ENCODE measurements at places on chromosomes 12 and 14.

GRCh38 chr12:131112021-131112420, 158.3 kb downstream of the ADGRD1 start:
- DNase-seq, result no peak

DNA sequence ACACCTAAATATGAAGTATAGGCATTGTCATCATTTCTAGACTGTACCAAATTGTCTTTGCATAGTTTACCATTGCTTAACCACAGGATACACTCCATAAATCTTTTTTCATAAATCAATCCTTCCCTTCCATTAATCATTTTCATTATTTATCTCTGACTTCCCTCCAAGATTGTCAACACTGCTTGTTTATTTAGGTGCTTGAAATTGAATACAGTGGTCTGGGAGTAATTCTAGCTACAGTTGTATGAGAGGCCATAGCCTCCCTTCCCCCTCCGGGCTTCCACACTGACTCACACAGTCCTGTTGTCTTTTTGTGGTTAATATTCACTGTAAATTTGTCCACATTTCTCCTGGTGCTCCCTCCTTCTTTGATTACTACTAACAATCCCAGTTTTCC, 114.2 kb upstream of the ARID2 start:
- DNase-seq, result peak; percentile 53

DNA sequence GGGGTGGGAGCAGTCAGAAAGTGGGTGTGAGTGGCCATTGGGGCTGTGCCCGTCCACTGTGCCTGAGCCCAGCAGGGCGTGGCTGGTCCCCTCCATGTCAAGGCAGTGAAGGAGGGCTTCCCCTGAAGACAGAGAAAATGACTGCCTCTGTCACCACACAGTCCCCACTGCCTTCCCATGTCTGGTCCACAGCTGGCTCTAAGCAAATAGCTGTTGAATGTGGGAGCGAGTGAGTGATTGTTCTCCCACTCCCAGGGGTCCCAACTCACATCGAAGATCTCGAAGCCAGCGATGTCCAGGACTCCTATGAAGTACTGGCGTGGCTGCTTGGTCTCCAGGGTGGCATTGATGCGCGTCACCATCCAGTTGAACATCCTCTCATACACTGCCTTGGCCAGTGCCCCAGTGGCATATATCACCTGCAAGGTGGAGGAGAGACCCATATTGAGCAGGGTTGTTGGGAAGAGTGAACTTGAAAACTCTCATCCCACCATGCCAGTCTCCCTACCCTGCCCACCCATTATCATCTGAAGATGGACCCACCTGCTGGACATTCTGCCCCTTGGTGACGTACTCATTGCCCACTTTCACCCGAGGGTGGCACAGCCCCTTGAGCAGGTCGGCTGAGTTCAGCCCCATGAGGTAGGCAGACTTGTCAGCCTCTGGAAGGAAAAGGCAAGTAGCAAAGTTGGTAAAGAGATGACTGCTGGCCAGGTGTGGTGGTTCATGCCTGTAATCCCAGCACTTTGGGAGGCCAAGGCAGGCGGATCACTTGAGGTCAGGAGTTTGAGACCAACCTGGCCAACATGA, 6.6 kb downstream of the MYH7 start:
- DNase-seq, result no peak

GRCh38 chr12:110312581-110313360, 31.7 kb downstream of the ATP2A2 start:
- DNase-seq, result no peak

- no peak for DNase-seq
These were observed 25.5 kb upstream of the KCNJ8 start for GRCh38 chr12:21800011-21800410.

DNA sequence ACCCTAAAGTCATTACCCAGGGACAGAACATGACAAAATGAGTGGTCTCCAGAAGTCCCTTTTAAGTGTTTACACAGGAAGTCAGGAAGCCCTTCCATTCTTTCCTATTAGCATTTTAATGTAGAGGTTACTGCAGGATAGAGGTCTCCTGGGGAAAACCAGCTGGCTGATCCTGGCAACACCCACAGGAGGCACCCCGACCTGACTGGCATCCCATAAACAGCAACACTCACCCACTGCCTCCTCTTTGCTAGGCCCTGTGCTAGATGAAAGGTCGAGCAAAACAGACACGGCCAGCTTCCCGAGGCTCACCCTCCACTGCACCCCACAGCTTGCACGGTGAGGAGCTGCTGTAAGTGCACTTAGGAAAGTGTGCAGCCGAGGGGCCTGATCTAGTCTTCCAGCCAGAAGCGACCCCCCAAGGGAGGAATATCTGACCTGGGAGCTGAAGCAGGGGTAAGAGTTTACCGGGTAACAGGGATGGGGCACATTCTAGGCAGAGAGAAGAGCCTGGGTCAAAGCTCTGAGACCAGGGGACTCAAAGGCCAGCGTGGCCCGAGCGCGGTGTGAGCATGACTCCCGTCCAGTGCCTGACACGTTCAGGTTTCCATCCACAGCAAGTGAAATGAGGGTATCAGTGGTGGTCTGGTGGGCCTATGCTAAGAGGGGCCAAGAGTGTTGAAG, 9.0 kb downstream of the DAZAP2 start:
- DNase-seq, result no peak

DNA sequence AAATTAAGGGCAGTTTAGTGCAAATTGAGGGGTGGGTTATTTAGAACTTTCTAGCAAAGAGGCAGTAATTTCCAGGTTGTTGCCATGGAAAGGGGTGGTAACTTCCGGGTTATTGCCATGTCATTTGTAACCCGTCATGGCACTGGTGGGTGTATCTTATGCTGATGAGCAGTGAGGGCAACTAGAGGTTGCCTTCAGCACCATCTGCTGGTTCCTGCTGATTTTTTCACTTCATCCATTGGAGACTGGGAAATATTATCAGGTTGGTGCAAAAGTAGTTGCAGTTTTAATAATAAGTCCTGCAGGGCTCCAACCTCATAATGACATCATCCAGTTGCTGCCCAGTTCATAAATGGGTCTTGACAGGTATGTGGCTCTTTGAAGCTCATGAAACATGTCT, 24.4 kb upstream of the SERPINA4 start:
- no peak for DNase-seq

DNA sequence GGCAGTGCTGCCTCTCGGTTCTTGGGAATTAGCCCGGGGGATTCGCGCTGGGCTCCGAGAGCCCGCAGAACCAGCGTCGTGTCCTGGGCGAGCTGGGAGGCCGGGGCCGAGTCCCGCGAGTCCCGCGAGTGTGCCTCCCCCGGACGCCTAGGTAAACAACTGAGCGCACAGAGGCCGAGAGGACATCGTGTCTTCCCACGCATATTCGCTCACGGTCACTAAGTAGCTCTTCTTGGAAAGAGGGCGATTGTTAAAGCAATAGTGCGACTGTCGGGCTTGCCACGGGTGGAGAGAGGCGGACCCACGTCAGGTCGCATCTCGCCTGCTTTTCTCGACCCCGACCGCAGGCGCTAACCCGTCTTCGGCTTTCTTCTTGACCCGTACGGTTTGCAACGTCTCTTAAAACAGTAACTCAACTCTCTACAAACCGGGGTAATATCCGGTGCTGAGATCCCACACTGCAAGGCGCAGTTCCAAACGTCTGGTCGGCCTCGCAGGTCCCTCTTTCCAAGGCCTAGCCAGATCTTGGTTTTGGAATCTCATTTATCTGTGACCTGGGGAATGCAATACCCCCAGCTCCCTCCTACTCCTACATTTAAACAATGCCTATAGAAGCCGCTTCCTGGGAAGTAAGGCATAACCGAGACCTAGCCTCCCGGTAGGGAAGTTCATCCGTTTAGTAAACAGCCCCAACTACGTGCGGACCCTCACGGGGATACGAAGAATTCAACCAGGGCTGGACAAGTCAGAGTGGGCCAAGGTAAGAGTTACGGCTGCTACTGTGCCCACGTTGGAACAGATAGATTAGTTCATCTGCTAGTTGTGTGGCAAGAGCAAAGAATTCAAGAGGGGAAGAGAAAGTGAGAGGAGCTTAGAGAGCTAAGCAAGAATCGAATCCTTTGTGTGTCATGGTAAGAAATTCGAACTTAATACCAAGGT, 736 bp upstream of the PHLDA1 start:
- peak; percentile 67 for DNase-seq

- DNase-seq, result peak; percentile 99
These were observed 81.6 kb upstream of the MED13L start for GRCh38 chr12:116358893-116359761.

DNA sequence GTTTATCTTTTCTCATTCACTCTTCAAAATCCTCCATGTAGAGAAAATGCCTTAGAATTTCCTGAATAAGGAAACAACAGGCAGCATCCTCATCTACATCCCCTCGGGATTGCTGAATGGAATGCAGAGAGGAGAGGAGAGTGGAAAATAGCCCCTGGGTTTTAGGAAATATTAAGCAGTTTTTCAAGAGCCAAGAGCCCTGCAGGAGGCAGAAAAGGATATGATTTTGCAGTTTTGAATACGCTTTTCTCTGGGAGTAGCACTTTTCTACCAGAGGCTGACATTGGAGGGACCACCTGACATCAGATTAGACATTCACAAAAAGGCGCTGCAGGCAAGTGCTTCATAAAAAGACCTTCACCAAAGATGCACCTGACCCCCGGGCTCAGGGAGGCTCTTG, 362.2 kb upstream of the SFSWAP start:
- DNase-seq, result no peak

GRCh38 chr12:117671734-117672133, 297.1 kb downstream of the KSR2 start:
- DNase-seq, result peak; percentile 56

DNA sequence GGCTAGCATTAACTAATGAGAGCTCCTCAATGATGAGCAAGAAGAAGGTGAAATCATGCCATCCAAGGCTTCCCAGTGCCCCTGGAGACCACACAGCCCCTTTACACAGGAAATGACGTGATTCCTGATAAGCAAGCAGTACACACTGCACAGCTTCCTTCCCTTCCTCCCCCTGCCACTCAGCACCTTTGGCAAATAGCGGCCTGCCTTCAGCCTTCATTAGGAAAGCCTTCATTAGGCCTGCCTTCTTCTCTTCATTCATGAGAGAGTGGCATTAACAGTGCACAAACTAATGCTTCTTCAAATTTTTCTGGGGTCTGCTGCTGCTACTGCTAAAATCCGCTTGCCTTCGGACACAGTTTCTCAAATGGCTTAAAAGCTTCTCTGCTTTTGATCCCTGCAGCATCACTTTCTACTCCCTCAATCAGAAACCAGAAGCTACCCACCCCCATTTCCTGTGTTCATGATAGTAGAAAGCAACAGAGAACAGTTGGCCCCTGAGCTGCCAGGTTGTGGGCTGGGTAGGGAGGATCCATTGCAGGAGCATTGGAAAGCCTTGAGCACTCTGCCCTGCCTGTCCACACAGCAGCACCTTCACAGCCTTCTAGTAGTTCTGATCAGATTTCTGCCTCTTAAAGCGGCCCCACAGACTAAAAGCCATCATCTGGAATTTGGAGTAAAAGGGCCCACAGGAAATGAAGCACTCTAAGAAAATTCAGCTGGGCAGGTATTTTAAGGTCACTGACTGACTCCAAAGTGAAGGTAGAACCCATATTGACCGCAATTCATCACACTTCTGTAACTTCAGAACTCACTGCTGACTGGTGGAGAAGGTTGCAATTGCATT, 103.8 kb upstream of the ETV6 start:
- no peak for DNase-seq

DNA sequence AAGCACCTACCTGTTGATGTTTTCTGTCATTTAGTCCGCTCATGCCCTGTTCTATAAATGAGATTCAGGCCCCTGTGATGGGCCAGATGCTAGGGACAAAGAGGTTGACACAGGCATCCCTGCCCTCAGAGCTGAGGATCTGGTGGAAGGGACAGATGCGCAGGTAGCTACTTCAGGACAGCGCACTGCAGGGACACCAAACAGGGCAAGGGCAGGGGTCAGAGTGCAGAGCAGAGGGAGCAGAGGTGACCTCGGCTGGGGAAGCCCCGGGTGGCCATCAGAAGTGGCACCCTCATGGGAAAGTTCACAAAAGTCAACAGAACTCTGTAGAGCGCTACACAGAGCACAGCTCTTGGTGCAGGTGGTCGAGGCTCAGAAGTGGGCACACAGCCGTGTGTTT, 5.6 kb upstream of the PNMA1 start:
- no peak for DNase-seq

- DNase-seq, result no peak
These were observed 283 bp downstream of the VIPAS39 start for GRCh38 chr14:77457115-77457521.

- no peak for DNase-seq
These were observed 2.2 kb downstream of the PLEKHG6 start for GRCh38 chr12:6312529-6313325.

- DNase-seq, result no peak
These were observed 120.9 kb downstream of the SINHCAF start for GRCh38 chr12:31205054-31205453.

DNA sequence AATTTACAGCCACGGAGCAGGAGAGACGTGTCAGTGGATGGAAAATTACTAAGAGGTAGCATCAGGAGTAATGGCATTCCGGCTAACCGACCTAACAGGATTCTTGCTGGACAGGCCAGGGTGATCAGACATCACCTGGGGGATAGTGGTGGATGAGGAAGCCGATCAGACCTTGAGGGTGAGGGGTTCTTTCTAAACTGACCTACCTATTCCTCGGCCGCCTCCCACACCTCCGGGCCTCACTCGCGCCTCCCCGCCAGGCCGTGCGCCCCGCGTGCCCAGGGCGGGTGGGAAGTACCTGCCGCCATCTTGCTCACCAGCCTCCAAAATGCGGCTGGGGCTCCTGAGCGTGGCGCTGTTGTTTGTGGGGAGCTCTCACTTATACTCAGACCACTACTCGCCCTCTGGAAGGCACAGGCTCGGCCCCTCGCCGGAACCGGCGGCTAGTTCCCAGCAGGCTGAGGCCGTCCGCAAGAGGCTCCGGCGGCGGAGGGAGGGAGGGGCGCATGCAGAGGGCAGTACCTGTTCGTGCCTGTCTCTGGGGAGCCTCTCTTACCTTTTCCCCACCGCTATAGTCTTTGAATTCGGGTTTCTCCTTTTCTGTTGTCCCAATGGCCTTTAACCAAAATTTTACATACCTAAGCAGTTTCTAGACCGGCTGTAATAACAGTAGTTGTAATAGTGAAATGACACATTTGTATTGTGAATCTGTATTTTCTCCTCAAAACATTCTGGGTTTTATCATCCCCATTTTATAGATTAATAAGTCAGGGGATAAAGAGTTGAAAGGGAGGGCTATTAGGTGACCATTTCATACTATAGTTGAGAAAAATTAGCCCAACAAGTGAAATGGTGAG, at the start of gene TMPRSS12:
TSS of gene TMPRSS12 (plus strand) at position 290 of the 857 bp plus-strand sequence. CDS start at position 329, 39 bp downstream.
- DNase-seq, result no peak

- no peak for DNase-seq
These were observed 110.5 kb downstream of the PIWIL1 start for GRCh38 chr12:130448044-130448821.

- no peak for DNase-seq
These were observed 60.1 kb downstream of the SEL1L start for GRCh38 chr14:81473456-81474147.

DNA sequence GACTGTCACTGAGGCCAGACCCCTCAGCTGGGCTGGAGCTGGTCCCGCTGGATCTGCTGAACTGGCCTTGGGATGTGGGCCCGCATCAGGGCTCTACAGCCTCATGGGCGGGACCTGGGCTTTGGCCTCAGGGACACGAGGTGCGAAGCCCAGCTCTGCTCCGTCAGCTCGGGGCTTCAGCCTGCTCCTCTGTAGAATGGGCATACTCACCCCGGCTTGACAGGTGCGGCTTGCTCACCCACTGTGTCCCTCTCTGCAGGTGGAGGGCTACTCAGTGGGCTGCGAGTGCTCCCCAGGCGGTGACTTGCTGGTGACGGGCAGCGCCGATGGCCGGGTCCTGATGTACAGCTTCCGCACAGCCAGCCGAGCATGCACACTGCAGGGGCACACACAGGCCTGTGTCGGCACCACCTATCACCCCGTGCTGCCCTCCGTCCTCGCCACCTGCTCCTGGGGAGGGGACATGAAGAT, 57.6 kb downstream of the BEGAIN start:
- no peak for DNase-seq
